Body of pancreas (tissue), 4 donors: ENCODE measurements at places on chromosomes 4 and X. TPM values are rescaled to one million over a fixed set of nuclear protein-coding genes. Genes with fewer than 3 reads are reported as not detected.

DNA sequence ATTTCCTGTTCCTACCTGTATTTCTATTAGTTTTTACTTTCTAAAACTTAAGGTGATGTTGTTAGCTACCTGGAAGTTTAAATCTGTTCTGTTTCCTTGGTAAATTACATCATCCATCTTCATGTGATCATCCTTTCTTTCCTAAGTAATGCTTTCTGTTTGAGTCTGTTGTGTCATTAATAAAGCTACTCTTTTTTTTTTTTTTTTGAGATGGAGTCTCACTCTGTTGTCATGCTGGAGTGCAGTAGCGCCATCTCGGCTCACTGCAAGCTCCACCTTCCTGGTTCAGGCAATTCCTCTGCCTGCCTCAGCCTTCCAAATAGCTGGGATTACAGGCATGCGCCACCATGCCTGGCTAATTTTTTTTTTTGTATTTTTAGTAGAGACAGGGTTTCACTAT, 73.3 kb downstream of the FIP1L1 start:
- DNase-seq, result no peak

- DNase-seq, result peak; percentile 54
Observed at GRCh38 chr4:85127653-85128052, 161.2 kb upstream of the WDFY3 start.

DNA sequence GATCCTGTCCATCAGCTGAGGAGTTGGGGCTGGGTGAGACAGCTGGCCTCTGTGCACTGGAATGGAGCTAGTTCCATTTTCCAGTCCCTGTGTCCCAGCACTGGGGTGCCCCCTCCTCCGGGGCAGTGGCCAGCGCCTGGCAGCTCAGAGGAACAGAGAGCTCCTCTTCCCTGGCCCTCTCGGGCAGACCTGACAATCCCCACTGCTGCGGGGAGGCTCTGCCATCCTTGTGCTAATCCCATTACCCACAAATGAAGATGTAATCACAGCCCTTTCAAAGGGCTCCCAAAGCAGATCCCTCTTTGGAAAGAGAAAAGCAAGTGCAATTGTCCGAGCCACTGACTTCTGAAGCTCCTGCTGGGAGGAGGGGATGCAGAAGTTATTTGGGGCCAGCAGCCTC, 75.1 kb upstream of the MSX1 start:
- no peak for DNase-seq

DNA sequence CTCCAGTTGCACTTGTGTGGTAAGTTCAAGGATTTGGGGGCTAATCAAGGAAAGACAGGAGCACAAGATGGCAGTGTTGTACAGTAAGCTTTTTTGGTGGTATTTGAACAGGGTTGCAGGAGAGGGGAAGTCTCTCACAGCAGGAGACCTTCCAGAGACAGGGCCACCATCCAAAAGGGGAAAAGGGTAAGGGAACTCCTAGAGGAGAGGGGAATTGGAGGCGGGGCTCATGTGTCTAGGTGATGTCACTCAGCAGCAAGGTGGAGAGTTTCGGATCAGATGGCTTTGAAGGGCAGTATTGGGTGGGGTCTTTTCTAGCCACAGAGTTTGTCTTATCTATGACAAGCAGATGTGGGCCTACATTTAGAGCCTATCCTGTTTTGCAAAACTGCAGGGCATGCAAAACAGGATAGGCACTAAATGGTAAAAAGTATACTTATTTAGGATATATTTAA, 13.4 kb upstream of the RNF175 start:
- DNase-seq, result no peak

DNA sequence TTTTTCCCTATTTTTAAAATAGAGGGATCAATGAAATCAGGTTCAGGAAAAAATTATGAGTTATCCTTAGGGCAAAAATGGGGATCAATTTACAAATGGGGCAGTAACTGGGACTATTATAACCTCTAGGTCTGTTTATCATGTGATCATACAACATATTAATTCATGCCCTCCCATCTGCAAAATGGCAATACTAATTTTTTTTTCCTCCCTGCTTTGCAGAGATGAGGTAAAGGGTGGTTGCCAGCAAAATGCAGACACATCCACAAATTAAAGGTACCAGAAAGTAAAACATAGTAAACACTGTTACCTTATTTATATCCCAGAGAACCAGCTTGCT, 467 bp downstream of the HSD17B11 start:
- no peak for DNase-seq

- no peak for DNase-seq
Observed at GRCh38 chr4:5424901-5425300, 283.5 kb downstream of the EVC2 start.

GRCh38 chr4:17197070-17197469, 298.6 kb upstream of the LDB2 start:
- DNase-seq, result no peak

DNA sequence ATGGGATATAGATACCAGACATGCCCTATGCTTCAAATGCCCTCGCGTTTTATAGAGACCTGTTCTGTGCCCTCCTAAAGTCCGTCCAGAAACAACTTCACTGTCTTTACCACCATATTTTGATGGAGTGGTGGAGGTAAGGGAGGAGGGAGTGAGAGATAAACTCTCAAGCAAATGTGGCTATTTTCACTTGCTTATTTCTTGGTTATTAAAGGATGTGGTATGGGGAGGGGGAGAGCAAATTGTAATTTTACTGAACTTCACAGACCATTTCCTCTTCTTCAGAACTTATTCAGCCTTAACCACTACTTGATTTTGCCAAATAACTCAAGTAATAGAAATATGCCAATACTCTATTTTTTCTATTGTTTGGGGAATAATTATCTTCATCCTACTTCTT, 31.5 kb downstream of the GPR174 start:
- DNase-seq, result no peak

DNA sequence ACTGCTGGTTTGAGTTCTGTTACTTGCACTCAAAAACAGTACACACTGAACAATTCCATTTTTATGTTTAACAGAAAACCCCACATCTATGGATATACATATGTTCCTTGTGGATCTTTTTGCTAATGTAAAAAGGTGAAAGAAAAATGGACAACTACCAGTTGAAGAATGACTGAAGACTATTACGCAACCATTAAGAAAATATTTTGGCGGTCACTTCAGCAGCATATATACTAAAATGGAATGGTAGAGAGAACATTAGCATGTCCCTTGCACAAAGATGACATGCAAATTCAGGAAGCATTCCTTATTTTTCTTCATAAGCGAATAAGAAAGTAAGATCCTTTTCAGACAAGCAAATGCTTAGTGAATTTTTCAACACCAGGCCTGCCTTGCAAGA, 84.6 kb upstream of the FMR1 start:
- no peak for DNase-seq

DNA sequence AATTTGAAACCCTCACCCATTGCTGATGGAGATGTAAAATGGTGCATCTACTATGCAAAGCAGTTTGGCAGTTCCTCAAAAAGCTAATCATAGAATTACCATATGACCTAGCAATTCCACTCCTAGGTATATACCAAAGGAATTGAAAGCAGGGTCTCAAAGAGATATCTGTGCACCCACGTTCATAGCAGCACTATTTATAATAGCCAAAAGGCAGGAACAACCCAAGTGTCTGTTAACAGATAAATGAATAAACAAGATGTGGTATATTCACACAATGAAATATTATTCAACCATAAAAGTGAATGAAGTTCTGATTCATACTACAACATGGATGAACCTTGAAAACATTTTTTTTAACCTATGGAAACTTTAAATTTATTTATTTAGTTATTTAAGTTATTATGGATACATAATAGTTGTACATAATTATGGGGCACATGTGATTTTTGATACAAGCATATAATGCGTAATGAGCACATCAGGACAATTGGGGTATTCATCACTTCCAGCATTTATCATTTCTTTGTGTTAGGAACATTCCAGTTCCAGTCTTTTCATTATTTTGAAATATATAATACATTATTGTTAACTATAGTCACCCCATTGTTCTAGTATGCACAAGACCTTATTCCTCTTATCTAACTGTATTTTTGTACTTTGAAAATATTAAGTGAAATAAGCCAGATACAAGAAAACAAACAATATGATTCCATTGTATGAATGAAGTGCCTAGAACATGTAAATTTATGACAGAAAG, 205.6 kb upstream of the CNKSR2 start:
- no peak for DNase-seq

DNA sequence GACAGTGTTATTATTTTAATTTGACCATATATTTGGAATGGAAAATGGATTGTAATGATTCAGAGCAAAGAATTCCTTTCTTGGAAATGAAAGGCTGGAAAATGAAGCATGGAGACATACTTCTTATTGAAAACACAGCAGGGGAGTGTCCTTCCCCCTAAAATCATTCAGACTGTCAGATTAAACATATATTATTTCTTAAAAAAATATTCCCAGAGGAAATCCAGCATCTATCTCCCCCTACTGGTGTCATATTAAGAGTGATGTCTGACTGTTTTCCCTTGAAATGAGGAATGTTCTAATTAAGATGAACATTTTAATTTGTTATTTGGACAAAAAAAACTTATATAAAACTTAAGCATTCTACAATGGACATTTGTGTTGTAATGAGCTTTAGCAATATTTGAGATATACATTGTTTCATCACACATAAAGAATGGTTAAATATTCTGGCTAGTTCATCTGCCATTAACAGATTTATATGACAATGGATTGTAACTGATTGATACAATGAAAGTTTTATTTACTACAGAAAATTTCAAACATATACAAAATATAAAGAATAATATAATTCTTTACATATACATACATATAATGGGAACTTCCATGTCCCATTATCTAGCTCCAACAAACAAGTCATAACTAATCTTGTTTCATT, 264.6 kb downstream of the SPRY1 start:
- DNase-seq, result no peak

DNA sequence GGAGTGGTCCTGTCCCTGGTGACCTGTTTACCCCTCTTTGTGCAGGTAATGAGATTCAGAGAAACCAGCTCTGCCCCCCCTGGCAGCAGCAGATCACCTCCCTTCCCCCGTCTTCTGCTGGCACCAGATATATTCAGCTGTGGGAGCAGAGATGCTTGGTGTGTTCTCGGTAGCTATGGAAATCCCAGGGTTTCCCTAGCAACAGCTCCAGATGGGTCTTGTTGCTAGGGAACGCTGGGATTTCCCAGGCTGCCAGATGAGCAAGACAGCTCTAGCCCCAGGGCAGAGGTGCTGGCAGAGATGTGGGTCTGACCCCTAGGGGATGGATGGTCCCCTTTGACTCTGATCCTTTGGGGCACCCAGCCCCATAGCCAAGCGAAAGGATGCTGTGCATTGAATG, 20.2 kb downstream of the CETN2 start:
- no peak for DNase-seq

- no peak for DNase-seq
Observed at GRCh38 chrX:78064152-78064551, 39.9 kb upstream of the PGK1 start.

- no peak for DNase-seq
Observed at GRCh38 chrX:123736333-123736921, 3.6 kb upstream of the THOC2 start.

- no peak for DNase-seq
Observed at GRCh38 chrX:66833426-66833825, 194.5 kb upstream of the EDA2R start.

GRCh38 chrX:150085881-150086280, 147.6 kb upstream of the EOLA2 start:
- no peak for DNase-seq

- peak; percentile 83 for DNase-seq
Observed at GRCh38 chr4:70704215-70704930, 16.0 kb downstream of the UTP3 start.

- DNase-seq, result no peak
Observed at GRCh38 chr4:128462103-128462783, 174.6 kb upstream of the PGRMC2 start.

- no peak for DNase-seq
Observed at GRCh38 chr4:36757580-36758311, 476.3 kb downstream of the DTHD1 start.

GRCh38 chr4:112416464-112416863, 99.5 kb downstream of the NEUROG2 start:
- no peak for DNase-seq

- no peak for DNase-seq
Observed at GRCh38 chr4:142405695-142406498, 440.2 kb downstream of the INPP4B start.

DNA sequence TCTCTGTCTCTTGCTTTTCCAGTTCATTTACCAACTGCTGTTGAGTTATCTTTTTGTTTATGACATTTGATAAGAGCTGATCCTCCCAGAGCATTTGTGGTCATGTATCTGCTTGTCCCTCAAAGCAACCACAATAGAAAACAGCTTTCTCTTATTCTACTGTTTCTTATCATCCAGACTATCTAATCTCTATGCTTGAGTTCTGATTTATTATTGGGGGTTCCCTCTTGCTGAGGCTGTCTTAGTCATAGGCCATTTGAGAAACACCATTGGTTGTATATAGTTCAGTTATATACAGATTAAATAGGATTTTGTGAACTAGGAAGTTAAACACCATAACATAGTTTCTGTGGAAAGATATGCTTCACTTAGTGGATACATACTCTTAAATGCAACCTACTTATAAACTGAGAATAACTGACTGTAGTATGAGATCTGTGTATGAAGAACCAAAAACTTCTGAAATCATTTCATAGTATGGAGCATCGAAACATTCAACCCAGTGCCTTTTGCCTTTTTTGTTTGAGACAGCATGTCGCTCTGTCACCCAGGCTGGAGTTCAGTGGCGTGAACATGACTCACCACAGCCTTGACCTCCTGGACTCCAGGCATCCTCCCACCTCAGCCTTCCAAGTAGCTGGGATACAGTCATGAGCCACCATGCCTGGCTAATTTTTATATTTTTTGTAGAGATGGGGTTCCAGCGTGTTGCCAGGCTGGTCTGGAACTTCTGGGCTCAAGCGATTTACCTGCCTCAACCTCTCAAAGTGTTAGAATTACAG, 75.8 kb downstream of the STIM2 start:
- DNase-seq, result peak; percentile 24

- peak; percentile 16 for DNase-seq
Observed at GRCh38 chr4:128707864-128708263, 101.6 kb upstream of the JADE1 start.

DNA sequence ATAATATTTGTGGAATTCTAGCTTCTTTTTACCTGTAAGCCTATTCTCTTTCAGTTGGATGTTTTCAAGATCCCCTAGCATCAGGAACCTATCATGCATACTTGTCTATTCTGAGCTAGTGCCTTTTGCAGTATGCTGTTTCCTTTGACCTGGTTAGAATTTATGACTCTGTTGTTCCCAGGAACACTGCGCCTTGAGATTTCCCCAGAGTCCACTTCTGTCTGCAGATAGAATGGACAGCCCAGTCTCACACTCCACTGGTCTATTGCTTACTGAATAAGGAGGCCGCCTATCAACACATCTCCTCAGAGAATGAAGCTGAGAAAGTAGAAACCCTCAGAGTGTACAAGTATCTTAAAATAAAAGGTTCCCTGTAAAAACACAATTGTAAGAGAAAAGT, 465.1 kb upstream of the GALNTL6 start:
- DNase-seq, result no peak

The DDIT4L gene
- 1.0 TPM for total RNA-seq

The ARAP2 gene
- 12.5 TPM for total RNA-seq

The KLHL34 gene
- not detected for total RNA-seq

The GCNA gene
- total RNA-seq, result 6.9 TPM

The VCX gene
- total RNA-seq, result not detected

The DIPK2B gene
- total RNA-seq, result 4.0 TPM

The USP17L27 gene
- total RNA-seq, result not detected

The ARHGAP36 gene
- total RNA-seq, result not detected

The TRPC3 gene
- total RNA-seq, result 0.26 TPM
